ENCODE measurements at places on chromosomes 16 and 17.

- DNase-seq: no peak
These were observed 3.1 kb upstream of the UBE2I start for GRCh38 chr16:1306334-1306733.

- no peak for DNase-seq
These were observed 14.9 kb upstream of the CRK start for GRCh38 chr17:1470755-1471462.

- DNase-seq: no peak
These were observed 150.8 kb downstream of the GRIN2A start for GRCh38 chr16:10031473-10031872.

DNA sequence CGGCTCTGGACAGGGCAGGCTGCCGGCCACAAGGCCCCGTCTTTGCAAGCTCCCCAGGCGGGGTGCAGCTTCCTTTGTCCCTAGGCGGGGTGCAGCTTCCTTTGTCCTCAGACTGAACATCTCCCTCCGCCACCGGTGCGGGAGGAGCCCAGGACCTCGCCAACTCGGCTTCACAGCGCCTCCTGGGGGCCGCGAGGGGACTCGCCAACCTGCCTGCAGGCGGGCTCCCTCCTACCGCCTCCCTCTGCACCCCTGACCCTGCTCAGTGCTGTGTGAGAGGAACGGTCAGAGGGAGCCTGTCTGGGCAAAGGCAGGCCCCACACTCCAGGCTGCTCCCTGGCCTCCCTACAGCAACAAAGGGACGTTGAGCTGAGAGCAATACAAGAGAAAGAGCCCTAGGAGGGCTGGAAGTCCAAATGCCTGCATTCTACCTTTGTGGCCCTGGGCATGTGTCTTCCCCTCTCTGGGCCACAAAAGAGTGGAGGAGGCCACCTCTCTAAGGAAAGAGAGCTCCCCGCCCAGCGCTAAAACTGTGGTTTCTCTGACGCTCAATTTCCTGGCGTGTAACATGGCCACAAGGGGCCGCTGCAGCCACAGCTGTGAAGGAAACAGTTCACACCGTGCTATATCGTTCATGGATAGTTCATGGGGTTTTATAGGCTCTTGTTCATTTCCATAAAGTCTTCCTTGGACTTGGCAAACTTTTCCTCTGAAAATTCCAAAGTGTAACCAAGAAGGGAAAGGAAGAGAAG, 20.9 kb upstream of the KRT19 start:
- DNase-seq: peak; percentile 75

GRCh38 chr16:87540072-87540896, 47.5 kb upstream of the ZCCHC14 start:
- DNase-seq: no peak

- no peak for DNase-seq
These were observed 42.7 kb downstream of the CMIP start for GRCh38 chr16:81487301-81487720.

- no peak for DNase-seq
These were observed 22.9 kb downstream of the CMTM4 start for GRCh38 chr16:66673691-66674090.

GRCh38 chr17:15171167-15172047, 93.7 kb downstream of the PMP22 start:
- DNase-seq: no peak

- DNase-seq: no peak
These were observed 1.3 kb upstream of the PCGF2 start for GRCh38 chr17:38749223-38750043.

- no peak for DNase-seq
These were observed 13.9 kb upstream of the WNT3 start for GRCh38 chr17:46832331-46832821.

DNA sequence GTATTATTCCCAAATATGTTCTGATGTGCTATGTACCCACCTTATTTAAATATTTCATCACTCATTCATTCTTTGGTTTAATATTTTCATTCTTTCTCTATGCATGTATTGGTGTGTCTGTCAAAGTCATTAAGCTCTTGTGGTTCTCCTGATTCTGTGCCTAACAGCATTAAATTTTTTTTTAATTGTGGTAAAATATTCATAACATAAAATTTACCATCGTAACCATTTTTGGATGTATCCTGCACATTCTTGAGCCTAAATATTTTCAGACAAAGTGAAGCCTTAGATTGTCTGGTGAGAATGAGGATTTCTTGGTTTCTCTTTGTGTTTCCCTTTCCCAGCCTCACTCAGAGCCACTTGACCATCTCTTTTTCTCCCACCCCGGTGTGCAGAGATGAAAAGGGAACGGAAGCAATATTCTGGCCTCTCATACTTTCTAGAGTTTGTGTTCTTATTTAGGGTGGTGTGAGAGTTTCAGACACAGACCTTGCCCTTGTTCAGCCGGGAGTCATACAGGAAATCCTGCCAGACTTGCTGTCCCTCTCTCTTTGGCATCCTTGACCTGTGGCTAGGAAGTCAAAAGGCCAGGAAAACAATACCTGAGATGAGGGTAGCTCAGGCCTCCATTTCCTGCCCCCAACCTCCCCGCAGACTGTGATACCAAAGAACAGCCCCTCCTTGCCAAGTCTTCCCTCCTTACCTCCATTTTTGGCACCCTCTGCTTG, 4.9 kb downstream of the CCL5 start:
- no peak for DNase-seq

DNA sequence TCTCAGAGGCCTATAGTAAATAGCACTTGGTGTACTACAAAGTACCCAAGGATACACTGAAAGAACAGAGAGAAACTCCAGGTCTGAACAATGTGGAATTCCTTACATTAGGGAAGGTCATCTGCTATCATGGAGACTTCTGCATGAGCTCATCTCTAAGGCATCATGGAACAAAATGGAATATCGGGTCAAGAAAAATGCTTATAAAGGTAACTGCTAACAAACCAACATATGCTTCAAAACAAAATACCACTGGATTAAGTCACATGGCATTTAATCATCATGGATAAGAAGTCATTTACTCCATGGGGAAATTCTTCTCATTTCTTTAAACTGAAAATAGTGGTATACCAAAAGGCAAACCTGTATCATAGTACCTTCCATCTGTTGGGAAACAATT, 34.2 kb downstream of the TXNDC11 start:
- DNase-seq: no peak

GRCh38 chr17:63447471-63448009, 1.4 kb upstream of the CYB561 start:
- DNase-seq: no peak

- DNase-seq: no peak
These were observed 35.2 kb downstream of the USP7 start for GRCh38 chr16:8928467-8928957.

- peak; percentile 67 for DNase-seq
These were observed 29.7 kb upstream of the LGALS9 start for GRCh38 chr17:27601069-27601974.

- DNase-seq: no peak
These were observed 29.0 kb downstream of the KATNB1 start for GRCh38 chr16:57764341-57765159.

DNA sequence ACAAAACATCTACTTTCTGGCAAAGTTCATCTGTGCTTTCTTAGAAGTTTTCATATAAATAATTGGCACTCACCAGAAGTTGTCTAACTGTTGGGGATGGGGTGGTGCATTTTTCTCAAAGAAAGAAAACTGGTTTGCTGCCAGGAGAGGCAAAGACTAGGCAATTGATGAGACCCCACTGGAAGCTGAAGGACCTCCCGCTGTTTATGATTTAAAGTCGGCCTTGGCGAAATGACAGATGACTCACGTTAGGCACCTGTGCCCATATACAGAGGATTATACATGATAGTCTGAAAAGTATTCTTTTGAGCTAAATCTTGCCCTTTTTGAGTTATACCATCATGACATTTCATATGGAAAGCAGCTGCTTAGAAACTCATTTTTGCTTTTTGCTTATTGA, 193.0 kb upstream of the ZFHX3 start:
- no peak for DNase-seq

- no peak for DNase-seq
These were observed 2.7 kb downstream of the C1QTNF1 start for GRCh38 chr17:79026376-79027273.

- DNase-seq: no peak
These were observed 28.2 kb downstream of the GAS7 start for GRCh38 chr17:10170233-10170632.

DNA sequence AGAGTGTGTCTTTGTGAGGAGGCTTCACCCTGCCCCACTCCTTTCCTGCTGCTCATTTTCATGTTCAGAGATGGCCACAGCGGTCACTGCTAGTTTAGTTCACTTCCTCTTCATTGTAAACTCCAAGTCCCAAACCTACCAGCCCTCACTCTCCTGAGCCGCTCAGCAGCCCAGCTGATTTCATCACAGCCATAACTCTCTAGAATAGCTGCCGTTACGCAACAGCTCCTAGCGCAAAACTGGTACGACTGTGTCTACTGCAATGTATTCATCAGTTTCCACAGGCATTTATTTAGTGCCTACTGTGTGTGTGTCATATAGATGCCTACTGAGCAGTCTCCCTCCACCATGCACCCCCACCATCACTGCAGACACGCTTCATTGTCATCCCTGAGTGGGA, 233.5 kb upstream of the RPL38 start:
- DNase-seq: no peak

- DNase-seq: no peak
These were observed 5.5 kb upstream of the ERAL1 start for GRCh38 chr17:28849281-28849680.

GRCh38 chr17:62309396-62309795, 71.0 kb upstream of the EFCAB3 start:
- DNase-seq: no peak

DNA sequence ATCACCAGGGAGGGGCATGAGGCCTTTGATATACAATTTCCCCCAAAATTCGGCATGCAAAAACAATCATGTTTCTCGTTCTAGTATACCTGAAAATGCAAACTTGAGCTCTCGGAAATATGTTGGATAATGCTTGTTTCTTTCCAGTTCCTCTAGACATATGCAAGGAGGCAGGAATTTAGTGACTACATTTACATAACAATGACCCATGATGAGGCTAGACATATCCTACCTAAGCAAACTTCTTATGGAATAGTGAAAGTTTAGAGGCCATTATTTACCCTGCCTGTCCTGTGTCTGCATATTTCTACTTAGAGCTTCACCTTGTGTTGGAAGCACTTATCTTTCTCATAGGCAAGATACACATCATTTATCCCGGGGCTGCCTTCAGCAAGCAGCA, 514.6 kb downstream of the KCNJ2 start:
- DNase-seq: no peak

DNA sequence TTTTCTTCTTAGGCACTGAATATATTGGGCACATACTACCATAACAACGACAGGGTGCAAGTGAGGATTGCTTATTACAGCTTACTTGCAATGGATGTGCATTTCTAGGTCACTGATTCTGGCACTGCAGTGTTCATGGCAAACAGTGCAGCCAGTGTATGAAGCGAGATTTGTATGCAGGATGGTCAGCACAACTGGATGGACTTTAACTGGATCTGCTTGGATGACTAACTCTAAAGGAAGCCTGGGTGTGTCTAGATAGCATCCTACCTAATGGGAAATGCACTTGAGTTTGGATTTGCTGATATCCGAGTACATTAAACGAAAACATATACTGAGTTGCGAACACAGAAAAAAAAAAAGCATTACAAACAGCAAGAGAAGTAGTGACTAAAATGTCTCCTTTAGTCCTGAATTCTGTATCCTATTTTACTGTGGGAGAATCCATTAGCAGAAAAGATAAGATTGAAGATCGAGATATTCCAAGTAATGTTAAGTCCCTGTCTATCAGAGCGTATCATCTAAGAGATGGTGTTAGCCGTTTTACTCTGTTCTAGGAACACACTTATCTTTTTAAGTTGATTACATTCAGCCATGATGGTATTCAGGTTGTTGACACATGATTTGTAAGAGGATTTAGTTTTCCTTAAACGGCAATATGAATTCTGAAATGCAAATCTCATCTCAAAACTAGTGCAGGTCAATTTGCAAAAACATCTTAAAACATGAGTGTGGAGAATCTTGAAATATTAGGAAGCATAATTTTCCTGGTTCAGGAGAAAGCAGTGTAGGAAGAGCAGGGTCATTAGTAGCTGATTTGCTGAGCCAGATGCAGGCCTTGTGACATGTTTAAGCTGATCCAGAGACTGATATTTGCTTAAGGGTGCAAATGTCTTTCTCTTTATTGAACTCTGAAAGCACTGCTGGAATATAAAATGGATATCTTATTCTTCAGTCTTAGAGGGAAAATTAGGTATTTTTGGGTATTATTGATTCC, 142.6 kb upstream of the CPHXL start:
- DNase-seq: no peak

DNA sequence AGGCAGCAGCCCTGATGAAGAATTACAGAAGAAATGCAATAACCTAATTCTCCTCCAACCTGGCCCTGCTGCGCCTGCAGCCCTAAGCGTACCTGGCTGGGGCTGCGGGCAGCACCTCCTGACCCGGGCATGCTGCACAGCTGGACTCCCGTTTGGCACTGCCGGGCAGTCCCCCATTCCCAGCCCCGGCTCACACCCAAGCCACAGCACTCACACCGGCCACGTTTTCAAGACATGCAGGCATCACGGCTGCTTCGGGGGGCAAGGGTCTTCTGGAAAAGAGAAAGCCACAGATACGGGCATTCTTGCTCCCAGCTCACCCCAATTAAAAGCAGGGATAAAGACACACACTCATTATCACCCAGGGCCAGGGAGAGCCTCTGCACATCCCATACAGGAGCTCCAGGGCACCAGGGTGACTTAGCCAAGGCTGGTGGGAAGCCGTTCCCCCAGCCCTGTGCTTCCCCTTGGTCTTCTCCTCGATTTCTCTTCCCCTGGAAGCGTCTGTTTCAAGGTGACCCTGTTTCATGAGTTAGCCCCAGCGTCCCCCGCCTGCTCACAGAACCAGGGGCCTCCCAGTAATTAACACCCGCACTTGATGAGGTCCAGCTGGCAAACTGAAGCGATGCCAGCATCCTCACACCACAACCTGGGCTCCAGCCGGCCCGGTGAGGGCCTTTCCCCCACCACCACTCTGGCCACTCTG, 216.7 kb downstream of the C16orf78 start:
- no peak for DNase-seq

DNA sequence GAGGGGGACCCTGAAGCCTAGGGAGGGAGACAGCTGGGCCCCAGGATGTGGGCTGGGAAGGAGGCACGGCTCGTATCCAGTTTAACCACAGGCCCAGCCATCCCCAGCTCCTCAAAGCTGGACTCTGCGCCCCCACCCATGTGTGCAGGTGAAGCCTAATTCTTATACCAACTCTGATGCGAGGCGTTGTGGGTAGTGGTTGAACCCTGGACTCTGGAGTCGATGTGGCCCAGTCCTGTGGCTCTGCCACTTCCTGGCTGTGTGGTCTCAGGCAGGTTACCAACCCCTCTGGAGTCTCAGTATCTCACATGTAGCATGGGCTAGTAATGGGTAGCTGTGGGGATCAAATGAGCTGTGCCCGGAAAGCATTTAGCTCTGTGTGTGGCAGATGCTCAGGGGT, 60.4 kb upstream of the TOB1 start:
- DNase-seq: no peak

Measured in T-cell (primary cell).